ENCODE measurements at places on chromosomes 7 and 10.
A peak's percentile ranks its signal among the peaks of the same experiment; 100 is the strongest.

GRCh38 chr7:41928166-41928565, 225.3 kb upstream of the INHBA start:
- DNase-seq = no peak

DNA sequence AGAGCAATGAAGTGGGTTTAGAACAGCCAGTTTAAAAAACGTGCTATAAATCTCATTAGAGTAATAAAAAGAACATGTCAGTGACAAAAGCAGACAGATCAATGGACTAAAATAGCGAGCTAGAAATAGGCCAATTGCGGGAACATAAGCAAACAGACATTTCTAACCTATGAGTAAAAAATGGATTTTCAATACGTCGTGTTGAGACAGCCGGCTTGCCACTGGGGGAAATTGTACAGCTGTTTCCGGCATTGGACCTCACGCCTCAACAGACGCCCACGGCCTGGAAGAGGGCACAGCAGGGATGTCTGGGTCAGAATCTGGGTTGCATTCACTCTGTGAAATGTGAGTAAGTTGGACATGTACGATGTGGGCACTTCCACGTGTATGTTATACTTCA, 92.9 kb downstream of the SVOPL start:
- DNase-seq = peak; percentile 20

DNA sequence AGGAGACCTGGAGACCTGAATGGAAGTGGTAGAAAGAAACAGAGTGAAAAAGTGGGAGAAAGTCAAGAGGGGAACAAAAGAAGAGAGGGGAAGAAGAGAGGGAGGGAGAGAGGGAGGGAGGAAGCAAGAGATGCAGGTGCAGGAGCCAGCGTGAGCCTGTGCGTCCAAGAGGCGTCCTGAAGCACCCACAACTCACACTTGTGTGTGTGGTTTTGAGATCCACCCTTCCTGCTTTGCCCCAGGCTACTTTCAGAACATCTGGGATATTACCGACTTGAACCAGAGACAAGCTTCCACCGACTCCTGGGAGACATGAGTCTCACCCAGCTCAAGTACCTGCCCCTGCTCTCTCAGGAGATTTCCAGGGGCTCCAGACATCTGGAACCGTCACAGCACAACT, 9.8 kb downstream of the AFAP1L2 start:
- DNase-seq = no peak

- DNase-seq = no peak
Observed at GRCh38 chr7:148481147-148481526, 109.4 kb upstream of the C7orf33 start.

GRCh38 chr10:129769381-129770116, 194.5 kb downstream of the EBF3 start:
- no peak for DNase-seq

DNA sequence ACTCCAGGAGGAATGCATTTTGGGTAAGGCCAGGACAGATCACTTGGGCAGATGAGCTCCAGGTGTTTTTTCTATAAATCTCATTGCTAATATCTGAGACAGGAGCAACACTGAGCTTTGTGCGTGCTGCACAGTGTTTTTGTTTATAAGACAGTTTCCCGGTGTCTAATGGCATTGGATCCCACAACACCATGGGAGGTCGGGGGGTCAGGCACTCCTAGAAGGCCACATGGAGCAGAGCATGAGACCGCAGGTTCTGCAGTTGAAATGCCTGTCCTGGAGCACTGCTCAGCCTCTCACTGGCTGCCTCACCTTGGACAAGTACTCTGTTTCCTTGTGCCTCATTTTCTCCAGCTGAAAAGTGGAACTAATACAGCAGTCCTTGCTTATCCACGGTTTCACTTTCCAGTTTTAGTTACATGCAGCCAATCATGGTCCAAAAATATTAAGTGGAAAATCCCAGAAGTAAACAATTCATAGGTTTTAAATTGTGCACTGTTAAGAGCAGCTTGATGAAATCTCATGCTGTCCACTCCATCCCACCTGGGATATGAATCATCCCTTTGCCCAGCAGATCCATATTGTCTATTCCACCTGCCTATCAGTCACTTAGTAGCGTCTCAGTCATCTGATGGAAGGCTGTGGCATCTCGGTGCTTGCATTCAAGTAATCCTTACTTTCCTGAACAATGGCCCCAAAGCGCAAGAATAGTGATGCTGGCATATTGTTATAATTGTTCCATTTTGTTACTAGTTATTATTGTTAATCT, 35.2 kb downstream of the ATXN7L1 start:
- DNase-seq = no peak

GRCh38 chr7:9028012-9028411, 594.6 kb downstream of the NXPH1 start:
- no peak for DNase-seq

Measured in activated T-cell treated with anti-CD3 and anti-CD28 coated beads for 48 hours (primary cell).